A549 treated with Mapracorat at 1 μM for 4 hours (cell line): ENCODE measurements at places on chromosomes 5 and 9. TPM values are rescaled to one million over a fixed set of nuclear protein-coding genes. Genes with fewer than 3 reads are reported as not detected.

The IFNA13 gene
- not detected in 5 replicates for total RNA-seq

The SLC46A2 gene
- not detected in 5 replicates for total RNA-seq

The ADAMTS6 gene
- 0.01 to 0.10 TPM (median 0.06 TPM) in 4 of 5 replicates, not detected in the other for total RNA-seq

The PPP3R2 gene
- not detected in 5 replicates for total RNA-seq

The PCDHGA9 gene
- total RNA-seq: 0.06 to 0.08 TPM (median 0.06 TPM) in 3 of 5 replicates, not detected in the others

The CCDC127 gene
- 5.3 to 7.2 TPM (median 5.8 TPM) in 5 replicates for total RNA-seq

The LCN15 gene
- not detected in 5 replicates for total RNA-seq

The BNIP1 gene
- total RNA-seq: 15.8 to 20.2 TPM (median 17.6 TPM) in 5 replicates

The OBP2B gene
- total RNA-seq: not detected in 5 replicates

The GPX8 gene
- 30.9 to 38.0 TPM (median 34.0 TPM) in 5 replicates for total RNA-seq

The PHF19 gene
- 93.1 to 135 TPM (median 123 TPM) in 5 replicates for total RNA-seq

The SPATA31D4 gene
- total RNA-seq: not detected in 5 replicates

The ZNF879 gene
- total RNA-seq: 0.37 to 0.57 TPM (median 0.54 TPM) in 5 replicates

The MUSK gene
- not detected in 5 replicates for total RNA-seq

The ANKRD34B gene
- 0.04 to 0.16 TPM (median 0.09 TPM) in 4 of 5 replicates, not detected in the other for total RNA-seq

The PCDHA4 gene
- 1.5 to 1.8 TPM (median 1.7 TPM) in 5 replicates for total RNA-seq

The SPRY4 gene
- total RNA-seq: 7.6 to 9.5 TPM (median 8.4 TPM) in 5 replicates

The IL4 gene
- not detected in 5 replicates for total RNA-seq

The S1PR3 gene
- 70.4 to 85.7 TPM (median 79.0 TPM) in 5 replicates for total RNA-seq

The PCDHGB6 gene
- total RNA-seq: 0.08 to 0.13 TPM (median 0.12 TPM) in 5 replicates

The MARCHF3 gene
- total RNA-seq: 0.77 to 2.0 TPM (median 1.3 TPM) in 5 replicates

The LHX2 gene
- 4.0 to 5.3 TPM (median 4.7 TPM) in 5 replicates for total RNA-seq

The POLR3G gene
- 12.6 to 17.2 TPM (median 16.5 TPM) in 5 replicates for total RNA-seq

The CCL21 gene
- not detected in 5 replicates for total RNA-seq

The SARDH gene
- 0.07 to 0.19 TPM (median 0.08 TPM) in 4 of 5 replicates, not detected in the other for total RNA-seq

The TAF1L gene
- total RNA-seq: not detected in 5 replicates

The CATSPER3 gene
- 0.22 to 0.41 TPM (median 0.37 TPM) in 5 replicates for total RNA-seq

The TSSK1B gene
- total RNA-seq: not detected in 5 replicates

The GPR21 gene
- total RNA-seq: not detected in 5 replicates

The PDLIM4 gene
- total RNA-seq: 0.27 to 1.1 TPM (median 0.64 TPM) in 5 replicates

The GABRA1 gene
- not detected in 5 replicates for total RNA-seq

The IL7R gene
- 0.24 to 0.46 TPM (median 0.36 TPM) in 5 replicates for total RNA-seq

The SLC27A4 gene
- 35.9 to 47.8 TPM (median 45.7 TPM) in 5 replicates for total RNA-seq

The CD14 gene
- 3.4 to 4.7 TPM (median 4.3 TPM) in 5 replicates for total RNA-seq

The KDM3B gene
- 34.0 to 43.3 TPM (median 39.9 TPM) in 5 replicates for total RNA-seq

The GLDC gene
- total RNA-seq: 12.0 to 14.0 TPM (median 12.4 TPM) in 5 replicates

The DMRTA1 gene
- 0.58 to 0.83 TPM (median 0.70 TPM) in 5 replicates for total RNA-seq

The PCDHA1 gene
- total RNA-seq: 0.06 to 0.23 TPM (median 0.14 TPM) in 5 replicates

The FTMT gene
- not detected in 5 replicates for total RNA-seq

The F12 gene
- total RNA-seq: 14.4 to 25.7 TPM (median 24.1 TPM) in 5 replicates

The ERAP2 gene
- 0.82 to 2.4 TPM (median 1.4 TPM) in 5 replicates for total RNA-seq
